A549 treated with CORT108297 at 1 μM for 4 hours (cell line): ENCODE measurements at places on chromosomes 1 and 21. TPM values are rescaled to one million over a fixed set of nuclear protein-coding genes. Genes with fewer than 3 reads are reported as not detected.

Gene MMP23B
- total RNA-seq: 0.30 to 0.73 TPM (median 0.60 TPM) in 5 replicates

Gene FOXO6
- 0.43 to 0.71 TPM (median 0.62 TPM) in 5 replicates for total RNA-seq

Gene TDRD5
- 0.03 to 0.06 TPM (median 0.05 TPM) in 4 of 5 replicates, not detected in the other for total RNA-seq

Gene ATAD3C
- not detected in 5 replicates for total RNA-seq

Gene VAV3
- 1.0 to 2.1 TPM (median 1.4 TPM) in 5 replicates for total RNA-seq

Gene MFSD2A
- total RNA-seq: 4.0 to 4.3 TPM (median 4.2 TPM) in 5 replicates

Gene HSD3B2
- not detected in 5 replicates for total RNA-seq

Gene ZNF496
- 16.2 to 18.8 TPM (median 17.2 TPM) in 5 replicates for total RNA-seq

Gene CFHR2
- not detected in 5 replicates for total RNA-seq

Gene STYXL2
- total RNA-seq: not detected in 5 replicates

Gene LHX8
- 0.81 to 1.4 TPM (median 1.2 TPM) in 5 replicates for total RNA-seq

Gene RGS7
- total RNA-seq: 0.04 to 0.13 TPM (median 0.07 TPM) in 4 of 5 replicates, not detected in the other

Gene HYI
- 13.3 to 18.1 TPM (median 16.7 TPM) in 5 replicates for total RNA-seq

Gene ENO1
- 2,833 to 3,042 TPM (median 2,858 TPM) in 5 replicates for total RNA-seq

Gene C1orf94
- total RNA-seq: not detected in 5 replicates

Gene HEYL
- 2.7 to 3.4 TPM (median 3.1 TPM) in 5 replicates for total RNA-seq

Gene PADI1
- 1.4 to 2.1 TPM (median 1.9 TPM) in 5 replicates for total RNA-seq

Gene PDXK
- total RNA-seq: 192 to 315 TPM (median 281 TPM) in 5 replicates

Gene TTF2
- total RNA-seq: 14.6 to 22.5 TPM (median 21.2 TPM) in 5 replicates

Gene KMO
- total RNA-seq: 0.74 to 1.6 TPM (median 1.4 TPM) in 5 replicates

Gene CNR2
- total RNA-seq: not detected in 5 replicates

Gene C1QB
- not detected in 5 replicates for total RNA-seq

Gene PRAMEF25
- not detected in 5 replicates for total RNA-seq

Gene EPHA2
- 101 to 153 TPM (median 134 TPM) in 5 replicates for total RNA-seq

Gene NFASC
- total RNA-seq: 1.5 to 1.6 TPM (median 1.5 TPM) in 5 replicates

Gene AMY2A
- not detected in 5 replicates for total RNA-seq

Gene SFN
- 478 to 638 TPM (median 601 TPM) in 5 replicates for total RNA-seq

Gene OPTC
- not detected in 5 replicates for total RNA-seq
